Sigmoid colon (tissue), 7 donors: ENCODE measurements at places on chromosomes 6 and 20. TPM values are rescaled to one million over a fixed set of nuclear protein-coding genes. Genes with fewer than 3 reads are reported as not detected.

CSNK2A1 gene
- total RNA-seq = 77.1 TPM

MARCKS gene
- 52.0 TPM for total RNA-seq

BHLHE23 gene
- total RNA-seq = not detected

RIPOR2 gene
- total RNA-seq = 6.1 TPM

SUPT3H gene
- 11.6 TPM for total RNA-seq

MYMX gene
- not detected for total RNA-seq

ZNF512B gene
- 5.1 TPM for total RNA-seq

PLA2G7 gene
- total RNA-seq = 1.1 TPM

DNA sequence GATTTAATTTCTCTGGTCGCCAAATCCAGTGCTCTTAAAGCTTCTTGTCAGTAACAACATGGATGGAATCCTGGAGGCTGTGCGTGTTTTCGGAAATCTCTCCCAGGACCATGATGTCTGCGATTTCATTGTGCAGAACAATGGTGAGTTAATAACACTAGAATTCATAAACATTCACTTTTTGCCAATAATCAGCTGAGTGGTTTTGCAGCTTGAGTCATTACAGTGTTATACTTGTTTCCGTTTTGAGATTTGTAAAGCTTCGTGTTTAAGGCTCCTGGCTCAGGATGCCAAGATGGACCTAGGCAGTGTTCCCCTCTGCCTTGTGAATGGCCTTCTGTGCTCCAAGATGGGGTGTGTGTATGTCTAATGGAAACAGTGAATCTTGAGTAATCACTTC is 113.8 kb downstream of the ARMC2 start:
- peaks cover 27% of the 10 kb centered on the region for H3K4me1 ChIP-seq
- H3K27me3 ChIP-seq = no peaks in the 10 kb centered on the region
- H3K27ac ChIP-seq = peak overlapping the region; percentile 60
- no peak overlapping the region for H3K4me3 ChIP-seq
- no peaks in the 10 kb centered on the region for H3K36me3 ChIP-seq

GRCh38 chr6:123380257-123380656 is 256.5 kb downstream of the TRDN start:
- DNase-seq = no peak
- no peaks in the 10 kb centered on the region for H3K4me1 ChIP-seq
- no peaks in the 10 kb centered on the region for H3K36me3 ChIP-seq
- no peaks in the 10 kb centered on the region for H3K27me3 ChIP-seq

GRCh38 chr6:147825848-147826247 is 317.4 kb downstream of the SAMD5 start:
- no peak for DNase-seq
- H3K27me3 ChIP-seq = no peaks in the 10 kb centered on the region
- H3K4me1 ChIP-seq = no peaks in the 10 kb centered on the region
- no peaks in the 10 kb centered on the region for H3K36me3 ChIP-seq
- H3K4me3 ChIP-seq = no peak overlapping the region

GRCh38 chr6:21826023-21826422 is 232.5 kb downstream of the SOX4 start:
- no peak for DNase-seq
- no peaks in the 10 kb centered on the region for H3K27me3 ChIP-seq
- H3K4me1 ChIP-seq = no peaks in the 10 kb centered on the region
- no peak overlapping the region for H3K27ac ChIP-seq
- no peak overlapping the region for H3K4me3 ChIP-seq

- H3K4me1 ChIP-seq = no peaks in the 10 kb centered on the region
- H3K36me3 ChIP-seq = peaks cover 12% of the 10 kb centered on the region
- H3K4me3 ChIP-seq = no peak overlapping the region
These were observed 38.3 kb downstream of the MRS2 start for GRCh38 chr6:24440897-24441598.

DNA sequence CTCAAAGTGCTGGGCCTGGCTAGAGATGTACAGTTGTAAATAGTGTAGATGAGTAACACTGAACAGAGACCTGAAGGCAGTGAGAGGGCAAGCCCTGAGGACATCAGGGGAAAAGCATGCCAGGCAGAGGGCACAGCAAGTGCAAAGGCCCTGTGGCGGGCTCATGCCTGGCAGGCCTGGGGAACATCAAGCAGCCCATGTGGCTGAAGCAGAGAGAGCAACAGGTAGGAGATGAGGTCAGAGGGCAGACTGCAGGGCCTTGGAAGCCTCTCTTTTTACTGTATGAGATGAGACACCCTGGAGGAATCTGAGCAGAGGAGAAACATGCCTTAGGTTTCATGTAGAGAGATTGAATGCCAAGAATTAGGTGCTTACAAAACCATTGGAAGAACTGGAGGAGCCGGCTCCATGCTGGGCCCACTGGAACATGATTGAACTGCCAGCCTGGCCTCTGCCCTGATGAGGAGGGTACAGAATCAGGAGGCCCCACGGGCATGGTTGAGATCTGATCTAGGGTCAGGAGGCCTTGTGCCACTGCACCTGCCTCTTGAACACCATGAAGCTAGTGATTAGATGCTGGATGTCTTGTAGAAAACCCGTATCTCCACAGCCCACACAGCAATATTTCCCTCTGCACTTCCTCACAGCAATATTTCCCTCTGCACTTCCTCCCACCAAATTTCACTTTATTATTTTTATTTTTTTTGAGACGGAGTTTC is 5.9 kb upstream of the HMGA1 start:
- no peak for DNase-seq
- H3K4me1 ChIP-seq = peaks cover 6% of the 10 kb centered on the region
- H3K27me3 ChIP-seq = no peaks in the 10 kb centered on the region
- H3K4me3 ChIP-seq = no peak overlapping the region
- H3K36me3 ChIP-seq = no peaks in the 10 kb centered on the region

GRCh38 chr6:9553002-9553401 is 861.9 kb downstream of the TFAP2A start:
- no peak for DNase-seq
- no peaks in the 10 kb centered on the region for H3K27me3 ChIP-seq
- H3K36me3 ChIP-seq = no peaks in the 10 kb centered on the region

DNA sequence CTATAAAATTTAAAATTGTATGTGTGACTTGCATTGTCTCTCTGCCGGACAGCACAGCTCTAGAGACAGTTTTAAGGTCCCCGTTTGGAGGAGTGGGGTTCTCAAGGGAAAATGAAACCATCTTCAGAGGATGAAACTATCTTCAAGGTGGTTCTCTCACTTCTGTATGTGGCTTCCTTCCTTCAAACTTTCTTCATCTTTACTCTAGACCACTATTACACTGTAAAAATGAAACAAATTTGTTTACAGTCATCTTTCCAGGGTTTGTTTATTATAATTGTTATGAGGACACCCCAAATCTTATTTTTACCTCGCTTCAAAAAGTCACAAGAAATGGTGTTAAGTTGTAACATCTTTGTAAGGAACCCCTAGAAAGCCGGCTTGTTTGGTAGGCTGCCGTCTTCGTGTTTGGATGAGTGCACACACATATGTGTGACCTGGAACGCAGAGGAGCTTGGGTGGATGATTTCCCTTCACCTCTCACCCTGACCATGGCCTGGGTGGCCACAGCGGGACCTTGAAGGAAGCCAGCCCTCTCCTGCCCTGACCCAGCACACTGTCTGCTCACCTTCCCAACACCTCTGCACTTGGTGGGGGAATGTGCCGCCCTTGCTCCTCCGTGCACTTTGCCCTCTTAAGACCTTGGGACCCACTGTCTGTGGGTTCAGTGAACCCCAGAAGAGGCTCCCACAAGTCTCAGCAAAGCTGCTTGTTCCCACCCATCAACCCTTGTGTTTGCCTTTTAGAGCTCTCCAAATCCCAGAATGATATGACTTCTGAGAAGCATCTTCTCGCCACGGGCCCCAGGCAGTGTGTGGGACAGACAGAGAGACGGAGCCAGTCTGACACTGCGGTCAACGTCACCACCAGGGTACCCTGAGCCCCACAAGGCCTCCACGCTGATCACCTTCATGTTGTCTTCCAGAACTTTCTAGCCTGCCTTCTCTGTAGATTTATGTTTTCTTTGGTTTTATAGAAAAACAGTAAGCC is 67.8 kb downstream of the SYTL3 start:
- H3K4me3 ChIP-seq = no peak overlapping the region
- no peaks in the 10 kb centered on the region for H3K36me3 ChIP-seq
- DNase-seq = peak; percentile 22
- H3K27ac ChIP-seq = no peak overlapping the region
- no peaks in the 10 kb centered on the region for H3K4me1 ChIP-seq

DNA sequence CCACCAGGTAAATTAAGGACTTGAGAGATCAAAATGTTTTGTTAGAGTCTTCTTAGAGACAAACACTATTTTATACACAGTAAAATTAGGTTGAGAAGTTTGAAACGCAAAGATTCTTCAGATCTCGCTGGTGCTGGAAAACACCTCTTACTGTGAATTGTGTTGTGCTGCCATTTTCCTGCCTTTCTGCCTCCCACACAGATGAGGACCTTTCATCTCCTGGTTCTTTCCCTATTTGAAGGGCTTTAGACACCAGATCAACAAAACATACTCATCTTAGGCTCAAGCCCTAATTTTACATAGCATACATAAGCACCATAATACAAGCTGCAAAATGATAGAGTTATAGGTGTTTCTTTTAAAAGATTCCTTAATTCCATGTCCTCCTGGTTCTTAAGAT is 18.6 kb downstream of the STAU1 start:
- no peak overlapping the region for H3K27ac ChIP-seq
- no peaks in the 10 kb centered on the region for H3K27me3 ChIP-seq
- H3K36me3 ChIP-seq = no peaks in the 10 kb centered on the region
- DNase-seq = no peak

DNA sequence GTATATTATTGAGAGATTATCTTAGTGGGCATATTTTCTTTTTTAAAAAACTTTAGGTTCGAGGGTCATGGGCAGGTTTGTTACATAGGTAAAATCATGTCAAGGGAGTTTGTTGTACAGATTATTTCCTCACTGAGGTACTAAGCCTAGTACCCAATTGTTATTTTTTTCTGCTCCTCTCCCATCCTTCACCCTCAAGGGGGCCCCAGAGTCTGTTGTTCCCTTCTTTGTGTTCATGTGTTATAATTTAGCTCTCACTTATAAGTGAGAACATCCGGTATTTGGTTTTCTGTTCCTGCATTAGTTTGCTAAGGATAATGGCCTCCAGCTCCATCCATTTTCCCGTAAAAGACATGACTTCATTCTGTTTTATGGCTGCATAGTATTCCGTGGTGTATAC is 247.9 kb upstream of the RAB32 start:
- H3K36me3 ChIP-seq = no peaks in the 10 kb centered on the region
- no peaks in the 10 kb centered on the region for H3K27me3 ChIP-seq
- H3K4me3 ChIP-seq = no peak overlapping the region
- no peak for DNase-seq
